ENCODE measurements at places on chromosomes 6 and 20.

DNA sequence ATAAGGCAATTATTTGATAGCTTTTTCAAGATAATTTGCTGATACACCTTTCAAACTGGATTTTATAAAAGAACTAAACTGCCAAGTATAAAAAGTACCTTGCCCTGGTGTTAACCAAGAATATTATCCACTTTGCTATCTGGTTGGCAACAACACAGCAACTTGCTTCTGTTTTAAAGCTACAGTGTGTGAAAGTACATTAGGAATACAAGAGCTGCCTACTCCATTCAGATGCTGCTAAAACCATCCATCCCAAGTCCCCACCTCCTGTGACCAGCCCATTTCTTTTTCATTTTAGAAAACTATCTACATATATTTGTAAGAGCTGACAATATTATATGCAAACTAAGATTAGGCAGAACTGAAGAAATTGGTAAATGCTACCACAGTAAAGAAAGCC lies 12.8 kb downstream of the CLDN20 start:
- peak; percentile 60 for DNase-seq

GRCh38 chr20:41482647-41483552 lies 116.3 kb upstream of the EMILIN3 start:
- no peak for DNase-seq

GRCh38 chr20:56592817-56593216 lies 36.3 kb upstream of the TFAP2C start:
- DNase-seq: no peak

GRCh38 chr20:59581993-59582679 lies 22.2 kb upstream of the PHACTR3 start:
- DNase-seq: no peak

DNA sequence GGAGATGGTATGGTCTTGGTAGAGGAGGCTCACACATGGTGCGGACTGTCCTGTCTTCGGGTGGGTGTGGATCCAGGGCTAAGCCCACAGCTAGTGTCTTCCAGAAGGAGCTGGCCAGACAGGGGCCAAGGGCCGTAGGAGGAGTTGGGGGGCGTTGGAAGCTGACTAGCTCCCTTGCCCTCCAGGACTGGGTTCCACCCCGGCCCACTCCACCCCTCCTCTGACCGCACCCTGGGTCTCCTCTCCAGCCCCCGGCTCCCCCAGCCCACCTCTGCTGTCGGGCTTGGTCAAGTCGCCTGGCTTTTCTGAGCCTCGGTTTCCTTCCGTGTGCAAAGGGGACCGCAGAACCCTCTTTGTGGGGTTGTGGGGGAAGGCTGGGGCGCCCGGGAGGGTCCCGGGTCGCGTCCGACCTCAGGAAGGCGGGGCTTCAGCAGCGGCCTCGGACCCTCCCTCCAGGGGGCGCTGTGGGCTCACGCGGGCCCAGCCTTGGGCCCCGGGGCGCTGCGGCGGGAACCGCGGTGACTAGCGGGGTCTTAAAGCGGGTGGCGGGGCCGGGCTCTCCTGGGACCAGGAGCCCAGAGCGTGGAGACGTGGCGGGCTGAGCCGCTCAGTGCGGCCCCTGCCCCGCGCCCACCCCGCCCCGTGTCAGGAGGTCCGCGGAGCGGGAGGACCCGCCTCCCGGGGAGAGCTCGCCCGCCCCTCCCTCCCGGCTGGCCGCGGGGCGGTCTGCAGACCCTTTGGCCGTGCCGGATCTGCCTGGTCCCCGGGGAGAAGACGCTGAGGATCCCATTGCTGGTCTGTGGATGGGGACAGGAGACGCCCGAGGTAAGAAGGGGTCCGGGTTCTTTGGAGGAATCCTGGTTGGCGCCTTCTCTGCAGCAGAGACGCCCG lies 5.4 kb downstream of the NPBWR2 start:
- no peak for DNase-seq

DNA sequence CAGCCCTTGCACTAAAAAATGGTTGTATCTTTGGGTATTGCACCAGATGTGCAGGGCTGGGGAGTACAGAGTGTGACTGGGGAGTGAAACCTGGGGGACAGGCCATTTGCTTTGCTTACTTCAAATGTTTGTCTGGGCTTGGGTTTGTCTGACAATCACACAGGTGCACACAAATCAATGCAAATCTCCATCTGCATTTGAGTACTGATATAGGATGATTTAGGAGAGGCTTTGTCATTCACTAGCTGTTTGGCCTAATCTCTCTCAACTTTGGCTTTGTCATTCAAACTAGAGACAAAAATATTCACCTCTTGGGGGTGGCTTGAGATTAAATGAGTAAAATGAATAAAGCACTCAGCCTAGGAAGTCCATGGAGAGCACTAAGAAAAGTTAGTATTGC lies 3.8 kb downstream of the GUCA1A start:
- no peak for DNase-seq

GRCh38 chr6:89048288-89048923 lies 32.1 kb upstream of the PNRC1 start:
- no peak for DNase-seq

- no peak for DNase-seq
Measured at GRCh38 chr6:221531-222349, 70.5 kb upstream of the DUSP22 start.

DNA sequence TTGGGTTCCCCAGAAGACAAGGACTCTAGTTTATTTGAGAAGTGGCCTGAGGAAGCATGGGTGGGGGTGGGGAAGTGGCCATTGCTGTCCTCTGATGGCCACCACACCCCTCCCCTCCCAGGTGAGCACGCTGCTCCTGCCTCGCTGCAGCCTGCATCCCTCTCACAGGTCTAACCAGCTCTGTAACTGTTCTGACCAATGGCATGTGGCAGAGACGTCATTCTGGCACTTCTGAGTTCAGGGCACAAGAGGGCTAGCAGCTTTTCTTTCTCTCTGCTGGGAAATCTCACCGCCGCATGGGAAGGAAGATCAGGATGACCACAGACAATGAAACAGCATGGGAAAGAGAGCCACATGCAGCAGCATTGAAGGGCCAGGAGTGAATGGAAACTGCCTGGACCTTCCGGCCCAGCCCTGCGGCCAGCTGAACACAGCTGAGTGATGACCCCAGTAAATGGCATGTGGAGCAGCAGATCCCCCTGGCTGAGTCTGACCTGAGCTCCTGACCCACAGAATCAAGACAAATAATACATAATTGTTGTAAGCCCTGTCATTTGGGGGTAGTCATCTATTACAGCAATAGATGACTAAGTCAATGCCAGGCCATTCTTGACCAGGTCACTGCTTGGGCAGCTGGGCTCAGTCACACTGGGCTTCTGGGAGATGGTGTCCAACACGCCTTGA lies 179.8 kb downstream of the LINC00237 start:
- DNase-seq: no peak

GRCh38 chr6:45715508-45715803 lies 300.2 kb downstream of the CLIC5 start:
- no peak for DNase-seq

DNA sequence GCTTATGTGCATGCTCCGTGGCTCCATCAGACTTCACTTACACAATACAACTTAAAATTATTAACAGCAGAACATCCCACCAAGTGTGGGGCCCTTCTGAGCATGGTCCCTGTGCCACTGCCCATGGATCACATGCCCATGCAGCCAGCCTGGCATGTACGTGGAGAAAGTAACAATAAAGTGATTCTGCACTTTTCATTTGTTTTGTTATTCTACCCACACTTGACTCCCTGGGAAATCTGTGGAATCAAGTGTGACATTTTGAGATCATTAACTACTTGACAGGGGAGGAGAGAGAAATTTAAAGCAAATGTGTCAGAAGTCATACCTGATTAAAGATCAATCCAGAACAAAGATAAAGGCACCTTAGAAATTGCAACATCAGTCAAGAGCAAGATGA lies 112.0 kb downstream of the ISM1 start:
- DNase-seq: no peak

DNA sequence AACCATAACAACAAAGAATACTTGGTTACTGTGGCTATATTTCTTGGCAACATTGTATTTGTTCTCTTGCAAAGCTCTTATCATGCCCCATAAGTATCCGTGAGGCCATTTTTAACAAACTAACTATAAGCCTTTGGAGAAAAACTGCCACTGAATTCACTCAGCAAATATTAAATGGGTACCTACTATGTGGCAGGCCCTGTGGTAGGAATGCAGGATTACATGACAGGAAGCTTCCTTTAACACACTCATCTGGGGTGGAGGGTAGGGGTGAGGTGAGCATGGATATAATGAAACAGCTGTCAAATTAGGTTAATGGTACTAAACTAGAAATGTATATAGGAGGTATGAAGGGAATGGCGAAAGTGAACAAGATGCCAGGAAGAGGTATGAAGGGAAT lies 504.8 kb downstream of the MEI4 start:
- no peak for DNase-seq

DNA sequence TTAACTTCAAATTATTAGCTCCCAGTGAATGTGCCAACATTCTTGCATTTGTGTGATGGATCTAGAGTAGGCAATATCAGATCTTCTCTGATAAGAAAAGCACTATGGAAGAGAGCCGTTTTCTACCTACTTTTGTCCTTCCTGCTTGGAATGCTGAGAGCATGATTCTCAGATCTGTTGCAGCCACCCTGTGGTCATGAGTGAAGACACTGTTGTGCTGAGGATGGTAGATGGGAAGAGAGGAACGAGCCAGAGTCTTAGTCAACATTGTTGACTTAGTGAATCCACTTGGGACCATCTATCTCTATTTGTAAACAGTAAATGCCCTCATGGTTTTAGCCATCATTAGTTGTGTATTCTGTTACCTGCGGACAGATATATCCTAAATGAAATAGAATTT lies 202.6 kb downstream of the CD109 start:
- DNase-seq: no peak

DNA sequence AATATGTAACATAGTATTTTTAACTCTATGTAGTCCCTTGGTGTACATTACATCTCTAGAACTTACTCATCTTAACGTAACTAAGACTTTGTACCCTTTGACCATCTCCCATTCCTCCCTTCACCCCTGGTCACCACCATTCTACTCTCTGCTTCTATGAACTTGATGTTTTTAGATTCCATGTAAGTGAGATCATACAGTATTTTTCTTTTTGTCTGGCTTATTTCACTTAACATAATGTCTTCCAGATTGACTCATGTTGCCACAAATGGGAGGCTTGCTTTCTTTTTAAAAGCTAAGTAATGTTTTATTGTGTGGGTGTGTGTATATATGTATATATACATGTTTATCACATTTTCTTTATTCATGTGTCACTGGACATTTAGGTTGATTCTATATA lies 55.8 kb downstream of the TMEM200A start:
- no peak for DNase-seq

DNA sequence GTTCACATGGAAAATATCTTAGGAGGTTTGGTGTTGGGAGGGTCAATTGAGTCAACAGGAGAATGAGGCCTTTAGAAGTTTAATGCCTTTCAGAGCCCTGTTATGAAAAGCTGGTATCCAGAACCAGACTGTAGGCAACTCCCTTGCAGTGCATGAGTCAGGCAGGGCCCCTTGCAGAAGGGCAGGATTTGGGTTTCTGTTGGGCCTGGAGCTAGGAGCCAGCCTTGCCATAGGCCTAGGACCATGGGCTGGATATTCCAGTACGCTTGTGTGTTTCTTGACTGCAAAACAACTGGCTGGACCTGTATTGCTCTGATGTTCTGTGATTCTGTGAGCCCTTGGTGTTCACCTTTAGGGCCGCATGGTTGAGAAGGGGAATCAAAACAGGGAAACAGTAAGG lies 350.9 kb upstream of the PRND start:
- no peak for DNase-seq

DNA sequence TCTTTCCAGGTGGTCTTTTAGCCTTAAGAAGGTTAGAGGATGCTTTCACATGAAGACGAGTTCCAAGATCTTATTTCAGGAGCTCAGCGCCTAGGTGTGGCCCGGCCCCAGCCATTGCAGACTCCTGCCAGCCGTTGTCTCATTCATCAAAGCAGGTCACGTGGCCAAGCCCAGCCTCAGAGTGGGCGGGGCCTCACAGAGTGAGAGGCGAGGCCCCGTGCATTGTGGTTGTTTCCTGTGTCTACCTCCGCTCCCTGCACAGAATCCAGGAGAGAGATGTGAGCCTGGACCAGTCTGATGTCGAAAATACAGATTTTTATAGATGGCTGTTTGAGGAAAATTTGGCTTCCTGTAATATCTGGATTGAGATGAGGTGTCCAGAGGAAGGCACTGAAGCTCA lies 49.2 kb upstream of the CST5 start:
- no peak for DNase-seq

- no peak for DNase-seq
Measured at GRCh38 chr20:31684153-31685015, 38.3 kb downstream of the BCL2L1 start.

- no peak for DNase-seq
Measured at GRCh38 chr6:97412511-97412910, 129.5 kb upstream of the MMS22L start.

DNA sequence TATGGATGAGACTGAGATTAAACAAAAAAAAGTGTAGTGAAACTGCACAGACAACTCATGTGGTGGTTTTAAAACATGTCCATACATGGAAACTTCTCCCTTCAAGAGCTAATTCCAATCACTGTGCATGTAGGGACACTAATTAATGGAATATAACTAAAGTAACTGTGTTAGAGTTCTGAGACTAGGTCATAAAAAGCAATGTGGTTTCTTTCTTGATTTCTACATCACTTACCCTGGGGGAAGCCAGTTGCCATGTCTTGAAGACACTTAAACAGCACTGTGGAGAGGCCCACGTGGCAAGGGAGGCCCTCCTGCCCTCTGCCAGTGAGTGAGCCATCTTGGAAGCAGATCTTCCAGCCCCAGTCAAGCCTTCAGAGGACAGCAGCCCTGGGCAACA lies 118.2 kb upstream of the DST start:
- DNase-seq: no peak

DNA sequence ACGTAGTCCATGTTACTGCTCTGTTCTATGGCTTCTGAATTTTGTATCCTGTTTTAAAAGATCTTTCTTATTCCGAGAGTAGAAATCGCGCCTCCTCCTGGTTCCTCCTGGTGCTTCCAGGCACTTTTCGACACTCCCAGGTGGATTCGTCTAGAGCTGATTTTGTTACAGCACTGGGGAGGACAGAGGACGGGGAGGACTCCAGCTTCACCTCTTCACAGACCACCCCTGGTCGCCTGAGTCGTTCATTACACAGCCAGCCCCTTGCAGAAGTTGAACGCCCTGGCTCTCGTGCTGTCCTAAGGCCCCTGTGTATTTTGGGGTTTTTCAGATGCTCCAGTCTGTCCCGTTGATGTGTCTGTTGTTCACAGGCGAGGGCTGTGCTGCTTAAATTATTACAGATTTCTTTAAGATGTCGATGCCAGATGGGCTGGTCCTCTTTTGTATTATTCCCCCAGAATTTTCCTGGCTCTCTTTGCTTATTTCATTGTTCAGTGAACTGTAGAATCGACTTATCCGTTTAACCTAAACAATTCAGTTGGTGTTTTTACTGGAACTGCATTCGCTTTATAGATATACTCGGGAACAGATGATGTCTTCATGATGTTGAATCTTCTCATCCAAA lies 30.5 kb downstream of the COL20A1 start:
- no peak for DNase-seq

DNA sequence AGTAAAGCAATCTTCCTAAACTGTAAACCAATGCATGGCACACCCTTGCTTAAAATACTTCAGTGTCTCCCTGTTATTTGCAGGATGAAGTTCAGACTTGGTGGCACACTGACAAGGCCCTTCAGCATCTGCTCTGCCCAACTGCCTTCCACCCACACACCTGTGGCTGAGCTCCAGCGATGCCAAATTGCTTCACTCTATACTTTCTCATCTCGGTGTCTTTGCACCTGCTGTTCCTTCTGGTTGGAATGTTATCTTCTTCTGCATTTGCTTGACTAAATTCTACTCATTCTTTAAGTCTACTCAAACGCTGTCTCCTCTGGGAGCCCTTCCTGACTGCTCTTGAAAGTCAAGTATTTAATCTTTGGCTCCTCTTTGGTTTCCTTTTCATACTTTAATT lies 100.1 kb upstream of the SUPT3H start:
- DNase-seq: no peak

All from pons (tissue), 1 donor.